ENCODE measurements at places on chromosomes 4 and X.

DNA sequence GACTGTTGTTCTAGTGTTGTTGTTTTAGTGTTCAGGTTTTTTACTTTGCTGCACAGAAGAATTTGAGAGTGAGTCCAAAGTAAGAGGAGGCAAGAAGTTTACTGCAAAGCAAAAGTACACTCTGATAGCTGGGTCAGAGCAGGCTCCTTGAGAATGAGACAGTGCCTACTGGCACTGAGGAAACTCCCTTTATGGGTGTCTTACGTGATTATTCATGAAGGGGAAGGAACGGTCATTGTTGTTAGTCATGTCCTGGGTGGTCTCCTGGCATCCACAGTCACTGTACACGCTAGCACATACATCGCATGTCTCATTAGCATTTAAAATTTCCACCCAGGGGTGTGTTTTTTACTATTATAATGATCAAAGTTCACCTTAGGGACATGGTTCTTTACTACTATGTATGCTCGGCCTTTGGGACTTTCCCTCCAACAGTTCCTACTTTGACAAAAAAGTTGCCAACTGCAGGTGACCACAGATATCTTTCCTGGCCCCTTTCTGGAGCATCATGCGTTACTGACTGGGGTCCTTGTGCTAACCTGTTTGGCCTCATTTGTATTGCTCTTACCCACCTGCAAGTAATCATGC is 688.9 kb upstream of the AMOT start:
- DNase-seq, result no peak

GRCh38 chrX:69365349-69365748 is 138.8 kb upstream of the NALF2 start:
- no peak for DNase-seq

DNA sequence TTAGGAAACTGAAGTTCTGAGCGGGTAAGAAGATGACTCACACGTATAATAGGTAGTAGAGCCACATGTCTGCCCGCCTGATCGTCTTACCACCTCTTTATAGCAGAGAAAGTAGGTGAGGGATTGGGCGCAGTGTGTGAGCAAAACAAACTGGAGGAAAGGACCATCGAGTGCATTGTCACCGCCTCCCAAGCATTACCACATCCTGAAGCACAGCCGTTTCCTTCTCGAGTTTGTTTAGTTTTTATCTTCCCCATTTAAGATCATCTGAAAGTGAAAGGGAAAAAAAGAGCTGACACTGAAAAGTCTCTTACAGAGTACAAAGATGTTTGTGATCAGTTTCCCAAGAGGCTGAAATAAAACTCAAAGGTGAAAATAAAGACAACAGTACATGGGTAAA is 14.8 kb downstream of the PDK3 start:
- DNase-seq, result no peak

- no peak for DNase-seq
Observed at GRCh38 chr4:75542824-75543223, 13.0 kb upstream of the ODAPH start.

DNA sequence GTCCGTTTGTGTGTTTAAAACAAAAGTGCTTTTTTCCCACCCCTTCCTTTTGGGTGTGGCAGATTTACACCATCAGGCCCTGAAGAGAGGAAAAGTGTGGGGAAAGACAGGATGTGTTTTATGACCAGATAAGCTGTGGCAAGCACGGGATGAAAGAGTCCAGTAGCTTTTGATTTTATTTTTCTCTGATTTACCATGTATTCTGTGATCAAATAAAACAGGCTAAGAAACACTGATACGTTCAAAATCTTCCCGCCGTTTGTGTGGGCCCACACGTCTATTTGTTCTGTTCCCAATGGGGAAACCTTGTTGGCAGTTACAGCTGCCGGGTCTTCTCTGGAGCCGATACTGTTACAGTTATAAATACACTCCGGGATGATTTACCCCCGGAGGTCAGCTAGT is 10.8 kb downstream of the LRP2BP start:
- no peak for DNase-seq

DNA sequence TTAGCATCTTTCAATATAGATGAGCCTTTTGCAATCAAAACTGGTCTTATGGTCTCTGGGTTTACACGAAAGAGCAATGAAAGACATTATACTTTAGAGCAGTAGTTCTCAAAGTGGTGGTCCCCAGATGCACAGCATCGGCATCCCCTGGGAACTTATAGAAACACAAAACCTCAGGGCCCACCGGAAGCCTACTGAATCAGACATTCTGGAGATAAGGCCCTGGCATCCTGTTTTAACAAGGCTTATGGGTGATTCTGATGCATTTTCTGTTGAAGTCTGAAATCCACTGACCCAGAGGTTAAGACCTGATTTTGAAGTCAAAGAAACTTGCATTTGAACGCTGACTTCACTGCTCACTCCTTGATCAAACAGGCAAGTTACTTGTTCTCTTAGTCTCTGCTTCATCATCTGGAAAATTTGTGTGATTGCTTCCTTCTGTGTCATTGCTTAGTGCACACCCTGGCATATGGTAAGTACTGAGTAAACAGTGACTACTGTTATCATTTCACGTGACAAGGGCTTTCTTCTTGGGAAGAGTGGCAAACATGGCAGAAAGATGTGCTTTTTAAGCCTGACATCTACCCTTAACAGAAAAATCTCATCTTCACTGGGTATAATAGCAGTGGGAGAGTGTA is 14.5 kb downstream of the CHRNA9 start:
- DNase-seq, result no peak

GRCh38 chr4:5863461-5864113 is 29.3 kb downstream of the CRMP1 start:
- no peak for DNase-seq

DNA sequence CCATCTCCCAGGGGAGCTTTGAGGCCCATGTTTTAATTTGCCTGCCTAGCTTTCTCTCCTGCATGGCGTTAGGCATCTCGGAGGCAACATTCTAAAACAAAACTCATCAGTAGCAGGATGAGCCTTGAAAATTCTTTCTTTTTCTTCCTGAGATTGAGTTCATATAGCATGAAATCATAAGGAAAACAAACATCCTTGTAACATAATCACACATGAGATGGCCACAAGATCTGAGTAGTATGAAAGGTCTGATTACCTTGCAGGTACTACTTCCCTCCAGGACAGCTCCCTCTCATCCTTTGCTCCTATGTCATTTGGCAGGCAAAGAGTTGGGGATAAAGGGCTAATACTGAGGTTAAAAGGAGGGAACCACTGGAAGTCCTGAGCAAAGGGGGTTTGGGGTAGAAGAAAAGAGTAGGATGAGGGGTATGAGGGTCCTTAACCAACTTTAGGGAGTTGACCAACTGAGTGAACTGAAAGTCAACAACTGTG is 37.5 kb upstream of the CXCL8 start:
- DNase-seq, result no peak

DNA sequence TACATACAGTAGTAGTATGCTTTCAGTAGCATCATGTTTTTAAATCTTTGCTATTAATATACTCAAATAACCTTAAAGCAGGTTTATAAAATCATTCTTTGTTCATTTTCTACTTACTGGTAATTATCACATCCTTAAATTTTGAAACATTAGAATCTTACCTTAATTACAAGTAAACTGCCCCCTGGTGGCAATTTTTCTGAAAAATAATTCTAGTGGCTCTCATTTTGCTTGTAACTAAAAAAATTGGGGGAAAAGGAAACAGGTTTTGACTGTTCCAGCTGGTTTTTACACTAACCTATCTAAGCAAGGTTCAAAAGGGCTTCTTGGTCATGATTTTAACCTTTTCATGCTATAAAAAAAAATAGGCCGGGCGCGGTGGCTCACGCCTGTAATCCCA is 18.5 kb upstream of the DCAF4L1 start:
- no peak for DNase-seq

GRCh38 chr4:157961229-157961990 is 211.4 kb downstream of the GASK1B start:
- DNase-seq, result no peak

DNA sequence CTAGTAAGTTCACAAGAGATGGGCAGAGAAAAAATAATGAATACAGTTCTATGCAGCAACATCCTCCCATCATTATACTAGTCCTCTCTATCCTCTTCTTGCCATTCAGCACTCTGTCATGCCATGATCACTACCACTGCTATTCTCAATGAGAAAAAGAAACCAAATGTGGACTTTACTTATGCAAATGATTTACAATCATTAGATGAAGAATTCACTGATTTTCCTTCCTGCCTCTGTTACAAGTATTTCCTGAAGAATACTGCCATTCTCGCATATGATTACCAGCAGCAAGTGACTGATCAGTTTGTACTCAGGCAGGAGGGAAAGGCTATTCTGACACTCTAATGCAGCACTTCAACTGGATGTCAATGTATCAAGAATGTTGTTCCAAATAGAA is 50.3 kb downstream of the WDFY3 start:
- DNase-seq, result no peak

DNA sequence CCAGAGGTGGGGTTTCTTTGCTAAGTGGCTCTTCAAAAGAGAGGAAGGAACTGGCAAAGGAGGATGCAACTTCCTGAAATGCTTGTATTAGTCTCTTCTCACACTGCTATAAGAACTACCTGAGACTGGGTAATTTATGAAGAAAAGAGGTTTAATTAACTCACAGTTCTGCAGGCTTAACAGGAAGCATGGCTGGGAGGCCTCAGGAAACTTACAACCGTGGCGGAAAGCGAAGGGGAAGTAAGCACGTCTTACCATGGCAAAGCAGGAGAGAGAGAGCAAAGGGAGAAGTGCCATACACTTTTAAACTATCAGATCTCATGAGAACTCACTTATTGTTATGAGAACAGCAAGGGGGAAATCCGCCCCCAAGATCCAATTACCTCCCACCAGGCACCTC is 505.7 kb downstream of the ZNF674 start:
- no peak for DNase-seq

DNA sequence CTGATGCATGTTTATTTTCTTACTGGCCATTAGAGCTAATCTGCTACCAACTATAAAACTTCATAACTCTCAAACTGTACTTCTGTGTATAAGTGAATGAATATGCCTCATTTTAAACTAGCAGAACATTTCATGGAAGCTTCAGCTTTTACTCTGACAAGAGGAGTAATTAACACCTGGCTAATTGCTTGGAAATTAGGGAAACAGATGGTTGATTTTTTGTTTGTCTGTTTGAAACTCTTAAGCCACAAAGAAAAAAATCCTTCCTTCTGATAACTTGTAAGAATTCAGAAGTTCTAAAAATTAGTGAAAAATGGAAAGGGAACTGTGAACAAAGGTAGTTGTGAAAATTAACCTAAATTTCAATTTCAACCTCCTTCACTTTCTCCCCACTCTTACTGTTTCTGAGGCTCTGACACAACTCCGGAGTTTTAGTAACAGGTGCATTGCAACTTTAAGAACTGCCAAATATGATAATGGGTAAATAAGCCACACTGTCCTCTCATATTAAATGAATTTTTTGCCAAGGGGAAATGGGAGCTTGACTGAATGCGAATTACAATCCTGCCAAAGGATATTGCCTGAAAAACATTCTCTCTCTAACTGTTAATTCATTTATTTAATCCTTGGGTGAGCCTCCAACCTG is 1.0 kb downstream of the EGF start:
- DNase-seq, result no peak

GRCh38 chr4:179595671-179596410 is 2153.6 kb upstream of the AGA start:
- DNase-seq, result no peak

DNA sequence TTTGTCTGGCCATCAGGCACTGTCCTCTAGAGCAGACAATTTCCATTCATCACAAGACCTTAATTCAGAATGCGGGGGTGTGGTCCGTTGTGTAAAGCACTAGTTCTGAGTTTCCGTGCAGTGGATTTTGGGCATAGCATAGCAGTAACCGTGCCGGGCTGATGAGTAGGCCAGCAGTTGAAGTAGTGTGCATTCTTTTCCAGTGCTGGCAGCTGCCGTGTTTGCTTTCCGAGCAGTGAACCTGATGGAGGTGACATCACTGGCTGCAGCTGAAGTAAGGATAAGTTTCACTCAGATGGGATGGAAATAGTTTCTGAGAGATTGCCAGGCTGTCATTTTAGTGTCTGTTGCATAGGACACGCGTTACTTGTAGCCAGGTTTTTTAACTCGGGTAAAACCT is 107.0 kb upstream of the STIM2 start:
- no peak for DNase-seq

GRCh38 chr4:146407669-146408084 is 114.1 kb downstream of the SLC10A7 start:
- DNase-seq, result no peak

GRCh38 chrX:65706041-65706828 is 38.8 kb downstream of the MSN start:
- no peak for DNase-seq

- no peak for DNase-seq
Observed at GRCh38 chr4:54315561-54316538, 86.8 kb downstream of the PDGFRA start.

- DNase-seq, result no peak
Observed at GRCh38 chr4:103424853-103425252, 226.7 kb upstream of the CENPE start.

DNA sequence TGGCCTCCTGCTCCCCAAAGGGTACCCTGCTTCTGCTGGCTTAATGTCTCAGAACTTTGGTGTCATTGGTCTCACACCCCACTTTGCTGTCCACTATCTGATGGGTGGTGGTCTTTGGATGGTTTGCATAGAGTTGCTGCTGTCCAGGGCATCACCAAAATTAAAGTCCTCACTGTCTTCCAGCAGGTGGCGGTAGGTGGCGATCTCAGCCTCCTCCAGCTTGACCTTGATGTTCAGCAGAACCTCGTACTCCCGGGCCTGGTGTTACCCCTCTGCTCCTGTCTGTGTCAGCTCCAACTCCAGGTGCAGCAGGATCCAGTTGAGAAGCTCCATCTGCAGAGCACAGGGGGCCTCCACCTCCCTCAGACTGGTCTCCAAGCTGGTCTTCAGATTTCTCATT is 1169.5 kb upstream of the PABPC4L start:
- no peak for DNase-seq
